ENCODE measurements at places on chromosomes 11 and 22.

DNA sequence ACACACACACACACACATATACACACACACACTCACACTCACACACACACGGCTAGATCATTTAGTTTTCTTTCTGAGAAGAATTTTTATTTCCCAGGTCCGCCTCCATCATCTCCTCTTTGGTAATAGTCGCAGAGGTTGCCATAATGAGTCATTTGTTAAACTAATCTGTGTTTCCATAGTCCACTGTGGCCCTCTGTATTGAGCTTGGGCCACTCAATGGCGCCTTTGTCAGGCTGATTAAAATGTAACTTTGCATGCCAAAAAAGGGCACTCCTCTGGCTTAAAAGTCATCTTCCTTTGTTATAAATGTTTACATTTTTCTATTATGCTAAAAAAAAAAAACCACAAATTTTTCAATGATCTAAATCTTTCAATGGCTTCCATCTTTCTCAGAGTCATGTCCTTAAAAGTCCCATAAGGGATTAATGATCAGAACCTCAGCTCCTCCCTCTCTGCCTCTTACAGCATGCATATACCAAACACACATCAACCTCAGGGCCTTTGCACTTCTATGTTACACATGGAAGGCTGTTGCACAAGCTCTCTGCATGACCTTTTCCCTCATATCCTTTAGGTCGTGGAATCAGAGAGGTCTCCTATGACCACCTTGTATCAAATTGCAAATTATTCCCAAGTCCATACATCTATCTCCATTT lies 35.3 kb downstream of the EHF start:
- DNase-seq, result no peak

DNA sequence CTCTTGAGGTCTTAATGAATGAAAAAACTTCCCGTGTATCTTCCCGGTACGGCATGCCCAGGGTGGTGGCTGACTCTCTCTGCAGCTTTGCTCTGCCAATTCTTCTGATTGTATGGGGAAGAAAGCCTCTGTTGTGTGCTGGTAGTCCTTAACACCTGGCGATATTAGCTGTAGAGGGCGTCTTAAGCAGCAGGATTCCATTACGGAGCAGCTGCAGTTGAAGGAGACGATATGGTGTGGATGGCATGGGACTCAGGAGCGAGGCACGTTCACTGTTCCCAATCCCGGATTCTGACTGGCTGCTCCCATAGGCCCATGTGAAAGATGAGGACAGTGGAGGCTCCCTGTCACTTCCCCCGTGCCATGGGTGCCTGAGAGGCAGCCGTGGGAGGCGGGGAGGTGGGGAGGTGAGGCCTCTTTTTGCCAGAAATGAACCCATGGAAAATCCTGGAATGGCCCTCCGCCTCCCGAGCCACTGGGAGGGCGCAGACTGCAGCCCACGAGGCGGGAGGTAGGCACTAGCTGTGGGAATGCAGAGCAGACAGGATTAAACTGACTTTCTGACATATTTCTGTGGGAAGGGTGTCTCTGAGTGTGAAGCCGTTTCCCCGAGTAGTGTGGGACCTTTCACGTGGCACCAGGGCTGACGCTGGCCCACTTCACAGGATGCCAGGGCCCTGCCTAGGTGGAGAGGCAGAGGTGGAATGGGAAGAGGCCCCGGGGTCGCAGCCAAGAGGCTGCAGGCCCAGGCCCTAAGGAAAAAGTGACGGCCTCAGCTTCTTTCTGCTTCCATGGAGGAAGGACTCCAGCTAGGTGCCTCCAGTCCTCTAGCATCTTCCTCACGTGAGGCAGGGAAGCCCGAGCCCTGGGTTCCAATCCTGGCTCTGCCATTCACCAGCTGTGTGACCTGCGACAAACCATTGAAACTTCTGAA lies 121.4 kb upstream of the CD82 start:
- DNase-seq, result no peak

DNA sequence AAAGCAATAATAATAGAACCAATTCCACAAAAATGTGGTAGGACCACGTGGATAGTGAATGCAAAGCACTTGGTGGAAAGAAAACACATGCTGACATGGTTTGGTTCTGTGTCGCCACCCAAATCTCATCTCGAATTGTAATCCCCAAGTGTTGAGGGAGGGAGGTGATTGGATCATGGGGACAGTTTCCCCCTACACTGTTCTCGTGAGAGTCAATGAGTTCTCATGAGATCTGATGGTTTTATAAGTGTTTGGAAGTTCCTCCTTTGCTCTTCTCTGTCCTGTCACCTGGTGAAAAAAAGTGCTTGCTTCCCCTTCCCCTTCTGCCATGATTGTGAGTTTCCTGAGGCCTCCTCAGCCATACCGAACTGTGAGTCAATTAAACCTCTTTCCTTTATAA lies 421.9 kb upstream of the CADM1 start:
- no peak for DNase-seq

- no peak for DNase-seq
These were observed 18.2 kb upstream of the OR6A2 start for GRCh38 chr11:6817694-6818093.

- peak; percentile 1 for DNase-seq
These were observed 857.0 kb downstream of the KCNA4 start for GRCh38 chr11:29159552-29160465.
